ENCODE measurements at places on chromosomes 13 and 19.

DNA sequence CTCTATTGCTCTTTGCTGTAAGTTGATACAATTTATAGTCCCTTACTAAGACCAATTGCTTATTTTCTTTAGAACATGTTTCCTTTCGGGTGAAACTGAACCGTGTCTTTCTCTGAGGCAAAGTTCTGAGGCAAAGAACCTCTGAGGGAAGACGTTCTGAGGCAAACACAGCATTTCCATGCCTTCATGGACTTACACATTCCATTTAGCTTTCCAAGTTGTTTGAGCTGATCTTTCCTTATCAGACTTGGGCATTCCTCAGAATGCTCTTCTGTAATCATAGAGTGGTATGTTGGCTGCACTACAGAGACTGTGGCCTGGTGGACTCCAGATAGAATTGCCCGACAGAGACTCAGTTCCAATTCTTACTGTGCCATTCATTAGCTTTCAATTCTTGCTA is 579.1 kb downstream of the KCTD12 start:
- DNase-seq, result peak; percentile 95

DNA sequence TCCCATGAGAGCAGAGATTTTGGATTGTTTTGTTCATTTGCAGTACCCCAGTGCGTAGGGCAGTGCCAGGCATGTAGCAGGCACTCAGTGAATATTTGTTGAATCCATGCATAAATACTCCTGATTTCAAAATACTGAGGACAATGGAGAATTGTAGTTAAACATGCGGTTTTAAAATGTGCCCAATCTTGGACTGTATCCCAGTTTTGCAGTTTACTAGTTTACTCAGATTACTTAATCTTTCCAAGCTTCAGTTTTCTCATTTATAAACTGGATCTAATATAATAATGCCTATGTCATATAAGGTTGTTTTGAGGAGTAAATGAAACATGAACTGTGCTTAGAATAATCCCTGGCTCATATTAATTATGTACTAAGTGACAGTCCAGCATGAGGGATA is 39.0 kb downstream of the RCBTB2 start:
- DNase-seq, result no peak

DNA sequence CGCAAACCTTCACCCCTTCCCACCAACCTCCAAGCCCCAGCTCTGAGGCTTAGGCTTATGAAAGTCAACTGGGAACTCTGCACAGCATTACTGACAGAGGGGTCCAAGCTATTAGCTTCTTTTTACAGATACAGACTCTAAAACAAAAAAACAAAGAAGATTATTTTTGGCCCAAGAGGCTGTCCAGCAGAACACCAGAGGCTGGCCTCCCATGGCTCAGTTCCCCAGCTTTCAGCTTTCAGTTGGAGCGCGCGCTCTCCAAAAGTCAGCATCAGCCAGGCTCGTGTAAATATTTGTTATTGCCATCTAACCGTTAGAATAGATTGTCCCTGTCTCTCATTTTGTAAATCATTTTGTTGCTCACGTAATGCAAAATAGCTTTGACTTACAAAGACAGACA is 58.4 kb downstream of the ZIC5 start:
- DNase-seq, result no peak

GRCh38 chr13:42028113-42028799 is 20.2 kb upstream of the DGKH start:
- no peak for DNase-seq

DNA sequence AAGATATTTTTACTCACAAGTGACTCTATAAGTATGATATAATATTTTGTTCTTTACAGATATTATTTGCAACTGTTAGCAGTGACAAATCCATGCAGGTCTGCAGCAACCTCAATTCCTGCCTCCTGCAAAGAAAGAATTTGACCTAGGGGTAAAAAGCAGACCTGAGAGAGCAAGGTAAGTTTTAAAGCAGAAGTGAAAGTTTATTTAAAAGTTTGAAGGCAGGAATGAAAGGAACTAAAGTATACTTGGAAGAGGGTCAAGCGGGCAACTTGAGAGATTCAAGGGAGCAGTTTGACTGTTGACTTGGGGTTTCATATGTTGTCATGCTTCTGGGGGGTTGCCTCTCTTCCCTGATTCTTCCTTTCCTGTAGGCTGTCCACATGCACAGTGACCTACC is 520.1 kb upstream of the PCDH20 start:
- DNase-seq, result no peak

- no peak for DNase-seq
These were observed 983.7 kb downstream of the SLITRK1 start for GRCh38 chr13:82898586-82898985.

Measured in umbilical cord (tissue), 2 donors.